ENCODE measurements at places on chromosomes 11 and 22.

- DNase-seq: no peak
Measured at GRCh38 chr11:23123753-23124152, 263.5 kb upstream of the CCDC179 start.

GRCh38 chr11:22626573-22627239 lies 1.1 kb upstream of the FANCF start:
- DNase-seq: no peak

- DNase-seq: no peak
Measured at GRCh38 chr22:36164621-36165020, 4.1 kb upstream of the APOL3 start.

- no peak for DNase-seq
Measured at GRCh38 chr22:32830957-32831356, 29.5 kb downstream of the TIMP3 start.
